Esophagus muscularis mucosa (tissue), 4 donors: ENCODE measurements at places on chromosomes 2 and 18. TPM values are rescaled to one million over a fixed set of nuclear protein-coding genes. Genes with fewer than 3 reads are reported as not detected.

The ZNF516 gene
- total RNA-seq: 31.6 TPM

- no peak for DNase-seq
These were observed 5.1 kb downstream of the DLX2 start for GRCh38 chr2:172097557-172098131.

DNA sequence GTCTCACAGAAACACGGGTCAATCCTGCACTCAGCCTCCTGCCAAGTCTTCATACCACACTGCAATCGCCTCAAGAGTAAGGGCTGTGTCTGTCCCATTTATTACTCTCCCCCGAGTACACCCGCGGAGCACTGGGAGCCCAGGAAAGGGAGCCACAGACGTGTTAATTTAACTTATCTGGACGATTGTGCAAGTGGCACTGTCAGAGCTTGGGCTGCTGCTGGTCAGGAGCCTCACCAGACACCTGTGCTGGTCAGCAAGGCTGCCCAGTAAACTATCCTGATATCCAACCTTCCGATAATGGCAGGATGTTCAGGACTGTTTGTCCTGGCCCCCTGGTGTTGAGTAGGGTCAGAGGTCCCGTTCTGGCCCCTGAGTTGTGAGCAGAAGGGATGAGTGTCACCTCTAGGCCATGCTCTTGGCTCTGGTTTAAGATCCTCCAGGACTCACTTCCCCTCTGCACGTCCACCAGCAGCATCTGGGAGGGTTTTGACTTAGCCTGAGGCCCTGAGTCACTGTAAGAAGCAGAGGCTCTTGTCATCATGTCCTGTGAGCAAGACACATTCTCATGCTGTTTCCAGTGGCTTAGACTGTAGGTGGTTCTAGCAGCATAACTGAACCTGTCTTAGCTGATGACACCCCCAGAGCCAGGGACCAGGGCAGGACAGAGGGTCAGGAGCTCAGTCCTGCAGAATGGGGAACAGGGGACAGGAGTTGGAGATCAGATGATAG, 82.5 kb upstream of the ARL4C start:
- no peak for DNase-seq

The CCDC141 gene
- total RNA-seq: 3.6 TPM

The RPRM gene
- total RNA-seq: 3.3 TPM

DNA sequence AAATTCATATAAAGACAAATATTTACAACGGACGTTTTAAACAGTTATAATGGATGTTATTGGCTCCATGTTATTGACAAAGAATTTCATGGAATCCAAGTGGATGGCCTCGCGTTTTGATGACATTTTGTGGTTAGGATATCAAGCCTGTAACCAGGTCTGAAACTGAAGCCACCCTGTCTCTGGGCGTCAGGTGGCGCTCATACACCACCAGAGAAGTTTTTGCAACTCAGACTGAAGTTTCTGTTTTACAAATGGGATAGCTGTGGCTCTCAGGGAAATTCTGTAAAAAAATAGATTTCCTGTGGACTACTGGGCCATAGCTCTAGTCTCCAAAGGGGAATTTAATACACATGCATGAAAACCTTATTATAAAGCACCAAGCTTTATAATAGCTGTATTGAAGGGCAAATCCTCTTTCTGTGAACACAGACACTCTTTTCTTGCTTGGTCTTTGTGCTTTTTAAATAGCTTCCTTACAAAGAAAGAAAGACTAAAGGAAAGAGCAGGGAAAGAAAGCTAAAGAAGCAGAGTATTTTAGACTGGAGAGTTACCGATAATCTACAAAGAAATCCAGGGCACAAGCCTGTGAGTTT, 86.7 kb downstream of the C18orf54 start:
- no peak for DNase-seq

- DNase-seq: peak; percentile 26
These were observed 841.5 kb upstream of the FANCL start for GRCh38 chr2:59082657-59083056.

DNA sequence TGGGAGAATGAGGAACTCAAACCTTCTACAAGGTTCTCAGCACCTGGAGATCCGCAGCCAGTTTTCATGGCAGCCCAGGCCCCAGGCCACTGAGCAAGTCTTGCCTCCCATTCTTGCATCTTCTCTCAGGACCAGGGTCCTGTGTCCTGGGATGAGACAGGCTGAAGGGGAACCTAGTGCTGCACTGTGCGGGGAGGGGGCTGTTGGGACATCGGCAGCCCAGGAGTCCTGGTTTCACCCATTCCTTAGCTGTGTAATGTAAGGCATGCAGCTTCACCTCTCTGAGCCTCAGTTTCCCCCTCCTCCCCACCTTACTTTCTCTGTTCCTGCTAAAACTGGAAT, 43.9 kb downstream of the TNS1 start:
- no peak for DNase-seq

DNA sequence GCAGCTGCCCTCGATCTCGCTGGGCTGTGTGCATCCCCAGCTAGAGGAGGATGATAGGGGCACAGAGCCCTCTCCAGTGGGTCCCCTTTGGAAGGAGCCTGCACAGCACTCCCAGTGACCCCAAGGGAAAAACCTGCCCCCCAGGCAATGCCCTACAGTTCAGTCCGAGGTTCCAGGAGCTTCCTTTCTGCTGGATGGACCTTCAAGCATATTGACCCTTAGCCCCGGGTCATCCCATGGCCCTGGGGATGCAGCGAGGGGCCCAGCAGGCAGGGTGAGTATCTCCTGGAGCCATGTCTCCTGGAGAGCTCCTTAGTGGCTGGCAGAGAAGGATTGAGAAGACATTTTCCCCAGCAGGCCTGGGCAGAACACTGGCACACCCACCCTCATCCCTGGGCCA, 45.4 kb upstream of the CTDP1 start:
- no peak for DNase-seq

The MPHOSPH10 gene
- 14.4 TPM for total RNA-seq

GRCh38 chr2:10914272-10914693, 2.5 kb downstream of the KCNF1 start:
- no peak for DNase-seq

The MAP3K19 gene
- total RNA-seq: not detected

The SCG2 gene
- 2.1 TPM for total RNA-seq

The HRH4 gene
- 0.13 TPM for total RNA-seq

DNA sequence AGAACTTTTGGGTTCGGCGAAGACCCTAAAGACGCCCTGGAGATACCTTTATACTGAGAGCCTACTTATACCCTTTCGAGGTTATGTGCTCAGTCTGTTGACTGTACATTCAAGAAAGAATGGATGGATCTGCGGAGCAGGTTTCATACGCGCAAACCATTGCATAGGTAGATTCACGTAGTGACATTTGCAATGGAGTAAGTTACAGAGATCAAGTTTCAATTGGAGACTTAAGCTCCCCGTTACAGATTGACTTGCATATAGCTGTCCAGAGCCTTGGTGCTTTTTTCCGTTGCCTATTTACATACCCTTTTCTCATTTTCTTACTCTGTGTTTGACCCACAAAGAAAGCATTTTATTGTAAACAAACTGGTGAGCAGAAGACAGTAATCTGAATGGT, 923 bp downstream of the PSMD1 start:
- no peak for DNase-seq

DNA sequence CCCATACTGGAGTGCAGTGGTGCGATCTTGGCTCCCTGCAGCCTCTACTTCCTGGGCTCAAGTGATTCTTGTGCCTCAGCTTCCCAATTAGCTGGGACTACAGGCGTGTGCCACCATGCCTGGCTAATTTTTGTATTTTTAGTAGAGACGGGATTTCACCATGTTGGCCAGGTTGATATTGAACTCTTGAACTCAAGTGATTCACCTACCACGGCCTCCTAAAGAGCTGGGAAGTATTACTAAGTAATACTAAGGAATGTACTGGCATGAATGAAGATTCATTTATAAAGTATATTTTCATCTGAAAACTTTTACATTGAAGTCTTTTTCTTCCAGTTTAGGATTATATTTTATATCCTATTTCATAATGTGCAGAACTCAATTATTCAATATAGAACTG, 38.1 kb downstream of the NUP35 start:
- no peak for DNase-seq

The HOXD12 gene
- not detected for total RNA-seq

DNA sequence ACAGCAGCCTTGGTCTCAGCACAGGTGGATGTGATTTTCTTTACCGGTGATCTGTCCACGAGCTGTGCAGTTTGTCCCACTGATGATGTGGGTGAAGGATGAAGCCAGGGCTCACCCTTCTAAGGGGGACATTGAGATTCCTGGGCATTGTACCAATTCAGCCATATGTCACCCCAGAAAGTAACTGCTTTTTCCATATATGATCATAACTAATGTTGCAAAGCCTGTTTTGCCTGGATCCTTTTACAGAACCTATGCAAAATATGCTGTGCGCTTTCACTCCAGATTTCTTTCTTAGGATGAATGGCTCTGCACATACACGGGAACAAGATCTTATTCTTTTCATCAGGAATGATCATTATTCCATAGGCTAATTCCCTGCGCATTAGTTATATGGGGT, 96.9 kb upstream of the POU3F3 start:
- DNase-seq: peak; percentile 45

The ANKRD62 gene
- total RNA-seq: not detected

The ERICH2 gene
- not detected for total RNA-seq

- DNase-seq: no peak
These were observed 30.7 kb upstream of the LINC00305 start for GRCh38 chr18:64179556-64180080.

DNA sequence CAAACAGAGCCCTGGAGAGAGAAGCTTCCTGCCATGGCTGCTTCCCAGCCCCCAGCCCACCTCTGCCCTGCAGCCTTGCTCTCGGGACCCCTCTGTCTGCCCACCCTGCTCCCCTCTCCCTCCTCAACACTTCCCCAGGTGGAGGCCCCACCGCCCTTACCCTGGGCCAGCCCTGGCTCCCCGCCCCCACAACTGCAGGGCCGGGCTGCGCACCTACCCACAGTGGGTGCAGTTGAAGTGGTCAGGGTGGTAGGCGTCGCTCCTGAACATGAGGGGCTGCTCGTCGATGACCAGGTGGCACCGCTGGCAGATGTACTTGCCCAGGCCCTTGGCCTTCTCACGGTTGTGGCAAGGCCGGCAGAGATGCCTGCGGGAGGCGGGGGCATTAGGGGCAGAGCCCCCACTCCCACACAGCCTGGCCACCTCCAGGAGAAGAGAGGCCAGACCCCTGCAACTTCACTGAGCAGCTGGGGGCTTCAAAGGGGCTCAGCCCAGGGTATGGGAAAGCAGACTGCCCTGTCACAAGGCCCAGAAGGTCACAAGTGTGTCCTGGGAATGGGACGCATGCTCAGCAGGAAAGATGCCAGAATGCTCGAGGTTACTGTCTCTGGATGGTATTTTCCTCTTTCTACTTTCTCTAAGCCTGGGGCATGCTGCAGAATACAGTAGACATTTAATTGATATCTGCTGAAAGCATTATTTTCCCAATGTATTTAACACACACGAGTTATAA, 3.1 kb upstream of the GPR17 start:
- no peak for DNase-seq

- DNase-seq: no peak
These were observed 317.5 kb upstream of the TRIB2 start for GRCh38 chr2:12399240-12399639.

GRCh38 chr2:116687371-116687770, 1127.1 kb upstream of the DDX18 start:
- DNase-seq: no peak

GRCh38 chr18:76482971-76483691, 11.9 kb downstream of the ZNF516 start:
- no peak for DNase-seq

DNA sequence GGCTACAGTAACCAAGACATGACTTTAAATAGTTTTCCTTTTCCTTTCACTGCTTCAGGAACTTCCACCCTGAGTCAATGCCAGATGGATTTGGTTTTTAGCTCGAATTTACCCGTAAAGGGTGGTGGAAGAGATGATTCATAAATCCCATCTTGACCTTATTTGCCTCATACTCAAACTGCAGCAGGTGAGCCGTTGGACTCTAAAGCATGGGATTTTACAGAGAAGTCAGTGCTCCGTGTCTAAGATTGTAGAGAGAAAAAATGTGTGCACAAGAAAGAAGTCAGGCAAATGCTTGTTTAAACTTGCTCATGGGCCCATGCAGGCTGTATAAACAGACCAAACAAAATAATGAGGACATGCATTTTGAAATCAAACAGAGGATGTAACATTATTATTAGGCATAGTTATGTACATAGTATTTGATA, 369.7 kb upstream of the TRIB2 start:
- DNase-seq: no peak

- DNase-seq: no peak
These were observed 330.7 kb upstream of the CHAC2 start for GRCh38 chr2:53436882-53437281.
